ENCODE measurements at places on chromosomes 7 and 10.

GRCh38 chr10:1132584-1132983, 76.4 kb downstream of the WDR37 start:
- DNase-seq = no peak

- peak; percentile 8 for DNase-seq
These were observed 133.7 kb downstream of the SLC25A13 start for GRCh38 chr7:96188174-96188581.

GRCh38 chr10:96826438-96826837, 5.7 kb upstream of the LCOR start:
- DNase-seq = no peak

DNA sequence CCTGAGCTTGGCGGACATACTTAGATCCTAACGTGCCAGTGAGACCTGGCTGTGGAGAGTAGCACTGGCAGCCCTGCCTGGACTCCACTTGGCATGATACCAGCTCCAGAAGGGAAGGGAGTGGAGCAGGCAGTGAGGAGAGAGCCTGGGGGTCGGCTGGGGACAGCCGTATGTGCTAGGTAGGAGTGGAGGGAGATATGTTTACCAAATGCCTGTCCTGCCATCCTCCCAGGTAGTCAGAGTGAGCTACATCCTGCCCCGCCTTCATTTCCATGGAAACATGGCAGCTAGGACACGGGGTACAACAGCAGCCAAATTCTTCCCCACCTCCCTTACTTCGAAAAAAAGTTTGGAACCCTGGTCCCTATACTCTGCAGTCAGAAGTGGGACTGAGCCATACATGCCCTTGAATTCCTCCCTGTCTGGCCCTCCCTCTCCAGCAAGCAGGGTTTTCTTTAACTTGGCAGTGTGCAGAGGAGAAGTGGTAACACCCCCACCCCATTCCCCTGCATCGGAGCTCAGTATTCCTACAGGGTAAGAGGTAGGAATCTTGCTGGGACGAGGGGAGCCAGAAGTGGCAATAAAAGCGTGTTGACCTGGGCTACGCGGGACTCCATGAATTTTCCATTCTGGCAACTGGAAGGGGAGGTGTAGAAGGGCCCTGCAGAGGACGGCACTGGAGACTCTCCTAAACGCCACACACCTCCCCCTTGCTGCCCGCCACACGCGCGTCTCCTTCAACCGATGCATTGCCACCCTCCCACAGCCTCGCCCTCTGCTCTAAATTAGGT, 20.0 kb upstream of the SMO start:
- DNase-seq = peak; percentile 6

DNA sequence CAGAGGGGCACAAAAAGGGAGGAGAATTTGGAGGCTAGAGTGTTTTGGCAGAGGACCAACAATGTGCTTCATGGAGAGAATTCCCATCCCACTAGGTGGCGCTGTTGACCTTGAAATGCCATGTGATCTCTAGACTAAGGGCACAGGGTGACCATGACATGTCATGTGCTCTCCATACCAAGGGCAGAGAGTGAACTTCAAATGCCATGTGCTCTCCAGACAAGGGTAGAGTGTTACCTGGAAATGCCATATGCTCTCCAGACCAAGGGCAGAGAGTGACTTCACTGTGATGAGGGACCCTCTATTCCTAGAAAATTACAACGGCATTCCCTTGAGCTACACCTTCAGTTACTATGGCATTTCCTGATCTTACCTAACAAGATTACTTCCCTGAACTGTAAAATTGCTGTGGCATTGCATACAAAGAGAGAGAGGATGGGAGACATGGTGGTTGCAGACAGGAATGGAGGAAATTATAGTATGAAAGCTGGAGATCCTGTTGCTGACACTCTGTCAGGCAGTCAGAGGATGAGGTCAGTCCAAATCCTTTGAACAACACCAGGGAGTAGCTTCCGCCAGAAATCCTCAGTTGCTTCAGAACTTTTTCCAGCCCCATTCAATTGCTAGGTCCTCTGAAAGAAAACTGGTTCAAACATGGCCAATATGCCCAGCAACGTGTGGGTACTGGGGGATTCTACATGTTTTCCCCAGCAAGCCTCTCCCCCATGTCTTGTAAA, 60.9 kb upstream of the ACSM6 start:
- DNase-seq = peak; percentile 70

- DNase-seq = no peak
These were observed 54.8 kb downstream of the ATAD1 start for GRCh38 chr10:87763086-87763861.

DNA sequence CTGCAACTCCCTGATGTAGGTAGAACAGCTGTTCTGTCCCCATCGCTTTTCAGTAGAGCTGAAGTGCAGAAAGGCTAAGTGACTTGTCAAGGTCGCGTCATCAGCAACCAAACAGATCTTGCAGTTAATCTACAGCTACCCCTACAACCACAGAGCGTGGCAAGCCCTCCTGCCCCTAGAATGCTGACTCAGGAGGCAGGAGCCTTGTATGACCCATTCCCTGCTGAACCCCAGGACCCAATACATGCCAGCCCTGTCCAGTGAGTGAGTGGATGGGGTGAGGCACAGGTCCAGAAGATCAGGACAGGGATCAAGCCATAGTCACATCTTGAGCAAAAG, 26.6 kb upstream of the GJD4 start:
- no peak for DNase-seq

GRCh38 chr7:33195264-33195663, 65.9 kb downstream of the BBS9 start:
- peak; percentile 78 for DNase-seq

- DNase-seq = no peak
These were observed 76.5 kb downstream of the AFAP1L2 start for GRCh38 chr10:114327537-114328440.

DNA sequence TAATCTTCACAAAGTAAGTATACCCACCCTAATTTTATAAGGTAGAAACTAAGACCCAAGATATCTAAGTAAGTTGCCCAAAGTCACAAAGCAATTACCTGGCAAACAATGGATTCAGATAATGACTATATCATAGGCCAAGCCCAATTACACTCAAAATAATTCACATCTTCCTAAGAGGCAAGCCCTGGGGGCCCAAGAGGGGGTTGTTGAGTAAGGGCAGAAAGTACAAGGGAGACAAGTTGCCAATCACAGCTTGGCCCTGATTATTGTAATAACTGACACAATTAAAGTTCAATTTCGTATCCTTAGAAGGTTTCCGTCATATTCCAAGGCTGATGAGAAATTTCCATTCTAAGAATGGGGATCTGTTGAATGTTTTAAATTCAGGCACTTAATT, 91.4 kb downstream of the NPSR1 start:
- no peak for DNase-seq

DNA sequence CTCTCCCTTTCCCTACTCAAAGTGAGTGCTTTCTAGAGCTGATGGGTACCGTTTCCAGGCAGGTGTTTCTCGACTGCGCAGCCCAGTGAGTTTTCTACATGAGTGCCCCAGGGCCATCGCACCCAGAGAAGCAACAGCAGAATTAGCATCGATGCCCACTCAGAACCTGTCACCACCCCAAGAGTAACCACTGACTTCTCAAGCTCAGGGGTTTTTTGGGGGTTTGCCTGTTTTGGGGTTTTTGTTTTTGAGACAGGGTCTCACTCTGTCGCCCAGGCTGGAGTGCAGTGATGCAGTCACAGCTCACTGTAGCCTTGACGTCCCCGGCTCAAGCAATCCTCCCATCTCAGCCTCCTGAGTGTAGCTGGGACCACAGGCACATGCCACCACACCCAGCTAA, 25.7 kb downstream of the SNX8 start:
- DNase-seq = no peak

DNA sequence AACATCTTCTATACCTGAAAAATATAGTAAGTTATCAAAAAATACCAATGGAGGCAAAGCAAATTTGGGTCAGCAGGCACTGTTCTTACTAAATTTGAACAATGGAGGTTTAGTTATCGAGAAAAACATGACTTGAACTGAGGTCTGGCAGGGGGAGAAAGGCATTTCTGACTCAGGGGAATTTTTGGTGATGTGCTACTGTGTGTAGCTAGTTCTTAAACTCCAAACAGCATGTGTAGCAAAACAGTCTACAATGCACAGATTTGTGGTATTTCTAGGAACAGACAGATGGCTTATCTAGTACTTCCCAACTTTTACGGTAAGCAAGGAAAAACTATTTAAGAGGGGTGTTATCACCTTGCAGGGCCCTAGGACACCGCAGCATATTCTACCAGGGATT, 311.6 kb upstream of the LRRN3 start:
- no peak for DNase-seq

GRCh38 chr7:55533729-55534080, 38.6 kb downstream of the VOPP1 start:
- DNase-seq = no peak

DNA sequence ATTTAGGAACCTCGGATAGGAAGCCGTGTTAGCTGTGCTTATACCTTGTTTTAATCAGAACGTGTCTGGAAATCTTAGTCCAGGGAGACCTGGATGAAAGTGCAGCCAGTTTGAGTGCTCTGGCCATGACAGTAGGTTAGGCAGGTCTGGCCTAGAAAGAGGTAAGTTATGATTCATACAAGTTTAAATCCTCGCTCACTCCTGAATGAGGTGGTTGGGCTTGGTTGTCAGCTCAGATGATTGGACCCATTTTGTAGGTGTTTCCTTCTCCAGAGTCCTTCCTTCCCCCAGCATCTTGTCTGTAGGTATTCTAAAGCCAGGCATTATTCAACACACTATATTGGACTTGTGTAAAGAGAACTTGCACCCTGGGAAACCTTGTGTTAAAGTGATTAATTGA, 561.9 kb upstream of the GALNT17 start:
- no peak for DNase-seq

GRCh38 chr10:12710594-12711349, 290.7 kb downstream of the CCDC3 start:
- DNase-seq = peak; percentile 79
